ENCODE measurements at places on chromosomes 16 and 17. TPM values are rescaled to one million over a fixed set of nuclear protein-coding genes. Genes with fewer than 3 reads are reported as not detected.
A peak's percentile ranks its signal among the peaks of the same experiment; 100 is the strongest.

Gene AIPL1
- not detected for total RNA-seq

DNA sequence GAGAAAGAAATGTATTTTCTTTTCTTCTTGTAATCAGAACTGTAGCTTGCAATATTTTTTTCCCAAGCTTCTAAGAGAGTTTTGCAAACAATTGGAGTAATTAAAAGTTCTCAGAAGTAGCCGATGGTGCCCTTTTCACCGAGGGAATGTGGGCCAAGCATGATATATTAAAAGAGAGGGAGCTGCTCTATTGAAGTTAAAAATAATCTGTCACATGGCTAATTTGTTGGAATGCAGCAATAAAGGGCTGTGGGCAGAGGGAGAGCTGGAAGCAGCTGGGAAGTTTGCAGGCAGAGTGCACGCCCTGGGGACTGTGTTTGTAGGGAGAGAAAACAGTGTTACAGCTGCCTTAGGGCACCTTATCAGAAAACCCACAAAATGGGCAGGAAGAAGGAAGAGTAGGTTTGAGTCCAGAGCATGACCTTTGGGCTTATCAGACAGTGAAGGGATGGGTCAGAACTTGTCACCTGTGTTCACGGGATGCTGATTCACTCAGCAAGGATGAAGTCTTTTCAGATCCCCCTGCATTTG is 18.5 kb upstream of the TERF2 start:
- peak; percentile 91 for DNase-seq

DNA sequence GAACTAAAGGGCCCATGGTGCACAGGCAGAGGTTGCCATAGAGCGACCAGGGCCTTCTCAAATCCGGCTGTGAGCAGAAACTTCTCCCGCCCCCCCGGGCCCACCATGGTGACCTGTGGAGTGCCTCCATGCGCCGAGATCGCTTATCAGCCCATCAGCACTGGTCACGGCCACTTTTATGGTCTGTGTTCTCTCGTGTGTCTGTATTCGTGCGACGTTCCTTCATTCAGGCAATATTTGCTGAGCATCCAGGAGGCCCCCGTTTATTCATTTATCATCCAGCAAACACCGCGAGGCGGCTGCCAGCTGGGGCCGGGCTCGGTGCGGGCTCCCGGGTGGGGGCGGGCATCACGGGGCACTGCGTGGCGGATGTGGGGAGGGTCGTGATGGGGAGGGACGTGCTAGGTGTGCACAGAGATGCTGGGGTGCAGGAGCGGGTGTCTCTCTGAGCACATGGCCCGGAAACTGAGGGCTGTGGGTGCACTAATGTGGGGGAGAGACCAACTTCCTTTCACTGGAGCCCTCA is 88.0 kb upstream of the CBX4 start:
- DNase-seq, result no peak

DNA sequence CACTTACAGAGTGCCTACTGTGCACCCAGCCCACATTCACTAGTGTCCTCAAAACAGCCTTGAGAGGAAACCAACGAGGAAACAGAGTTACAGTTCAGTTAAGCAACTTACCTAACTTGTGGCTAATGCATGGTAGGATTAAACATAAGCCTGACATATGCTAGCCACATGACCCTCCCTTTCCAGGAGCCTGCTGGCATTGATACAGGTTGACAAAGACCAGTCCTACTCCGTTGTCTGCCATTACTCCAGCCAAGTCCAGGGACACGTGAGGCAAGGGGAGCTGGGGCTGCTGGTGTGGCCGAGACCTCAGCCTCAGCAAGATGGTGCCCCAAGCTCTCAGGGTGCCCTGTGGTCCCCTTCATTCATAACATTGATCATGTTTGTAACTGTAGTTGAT is 37.9 kb downstream of the SNX20 start:
- DNase-seq, result no peak
